ENCODE measurements at places on chromosomes 2 and 18.

- DNase-seq = no peak
Observed at GRCh38 chr18:41113885-41114482, 841.0 kb upstream of the PIK3C3 start.

DNA sequence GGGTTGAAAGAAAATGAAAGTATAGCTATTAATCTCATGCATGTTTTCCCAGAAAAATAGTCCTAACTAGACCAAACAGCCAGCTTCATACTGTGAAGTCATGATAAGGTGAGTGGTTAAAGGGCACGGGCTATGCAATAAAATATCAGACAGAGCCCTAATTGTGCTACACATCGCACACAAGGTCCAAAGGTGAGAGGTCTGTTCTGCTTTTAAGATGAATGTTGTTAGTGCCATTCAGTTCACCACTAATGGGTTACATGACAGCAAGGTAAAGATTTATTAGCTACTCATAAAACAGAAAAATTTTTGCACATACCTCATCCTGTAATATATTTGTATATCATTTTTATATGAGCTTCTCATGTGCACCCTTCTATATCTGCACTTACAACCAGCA lies 105.0 kb upstream of the STK17B start:
- no peak for DNase-seq

- no peak for DNase-seq
Observed at GRCh38 chr2:240237609-240238174, 97.2 kb upstream of the OTOS start.

- no peak for DNase-seq
Observed at GRCh38 chr2:209629597-209629996, 142.0 kb upstream of the UNC80 start.

DNA sequence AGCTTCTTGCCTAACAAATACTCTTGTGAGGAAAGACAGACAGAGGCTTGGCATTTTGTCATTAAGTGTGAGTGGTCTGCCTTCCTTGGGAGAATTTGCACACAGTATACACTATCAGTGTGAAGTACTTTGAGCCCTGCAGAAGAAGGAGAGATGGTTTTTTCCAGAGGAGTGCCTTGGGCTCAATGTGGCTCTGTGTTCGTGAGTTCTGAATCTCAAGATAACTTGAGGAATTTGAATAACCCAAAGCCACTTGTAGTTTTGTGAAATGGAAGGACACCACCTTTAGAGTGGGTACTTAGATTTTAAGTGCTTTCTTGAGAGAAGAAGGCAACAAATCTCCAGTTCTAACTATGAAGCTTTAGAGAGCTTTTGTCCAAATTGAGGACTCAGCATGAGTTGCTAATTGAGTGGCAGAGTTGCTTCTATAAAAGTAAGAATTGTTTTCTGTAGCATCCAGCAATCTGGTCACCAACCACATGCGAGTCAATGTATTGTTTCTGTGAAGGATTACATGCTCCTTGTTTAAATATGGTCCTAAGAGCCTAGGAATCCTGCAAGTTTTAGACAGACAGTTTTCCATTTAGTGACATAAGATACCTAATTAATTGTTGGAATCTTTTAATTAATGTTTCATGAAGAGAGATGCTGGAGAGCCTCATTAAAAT lies 68.3 kb downstream of the BABAM2 start:
- no peak for DNase-seq

DNA sequence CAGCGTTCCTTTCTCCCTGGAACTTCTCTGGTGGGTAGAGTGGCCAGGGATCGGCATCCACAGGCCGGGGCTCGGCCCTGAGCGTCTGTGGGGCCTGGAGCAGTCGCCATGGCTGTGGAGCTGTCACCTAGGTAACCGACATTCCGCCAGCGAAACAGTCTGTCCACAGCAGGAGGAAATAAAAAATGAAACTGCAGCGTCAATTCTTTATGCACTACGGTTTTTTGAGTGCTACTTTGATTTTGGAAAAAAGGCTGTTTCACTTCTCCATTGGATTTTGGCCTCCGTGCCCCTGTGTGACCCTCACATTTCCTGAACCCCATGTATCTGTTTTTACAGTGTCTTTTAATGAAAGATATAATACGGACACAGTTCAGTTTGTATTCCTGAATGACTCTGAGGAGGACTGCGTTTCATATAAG lies 163.4 kb downstream of the LDLRAD4 start:
- DNase-seq = peak; percentile 39

DNA sequence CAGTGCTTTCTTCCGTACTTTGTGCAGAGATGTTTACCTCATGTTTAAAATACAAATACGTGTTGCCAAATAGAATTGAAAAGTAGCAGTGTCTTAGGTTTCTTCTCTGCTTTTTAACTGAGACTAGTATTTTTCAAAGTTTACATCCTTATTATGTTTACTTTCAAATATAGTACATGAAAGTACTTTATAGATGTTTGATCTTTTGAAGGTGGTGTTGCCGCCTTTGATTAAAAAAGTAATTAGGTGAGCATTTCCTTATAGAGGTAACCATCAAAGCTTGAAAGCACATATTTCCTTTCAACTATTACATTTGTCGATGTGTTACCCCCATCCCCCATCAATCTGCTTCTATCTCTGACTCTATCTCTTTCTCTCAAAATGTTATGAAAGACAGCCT lies 87.0 kb downstream of the CERS6 start:
- no peak for DNase-seq

- DNase-seq = no peak
Observed at GRCh38 chr2:228689053-228689452, 507.6 kb upstream of the SPHKAP start.

DNA sequence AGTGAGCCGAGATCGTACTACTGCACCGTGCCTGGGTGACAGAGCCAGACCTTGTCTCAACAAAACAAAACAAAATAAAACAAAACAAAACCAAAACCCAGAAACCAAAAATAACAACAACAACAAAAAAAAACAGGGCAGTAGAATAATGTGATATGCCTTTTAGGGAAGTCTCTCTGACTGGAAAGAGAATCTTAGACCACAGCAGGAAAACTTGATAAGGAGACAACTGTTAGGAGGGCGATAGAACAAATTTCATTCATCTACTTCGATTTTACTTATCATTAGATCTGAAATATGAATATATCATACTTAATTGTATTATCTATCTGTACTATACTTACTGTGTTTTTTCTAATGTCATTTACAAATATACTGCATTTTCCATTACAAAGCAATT lies 109.0 kb upstream of the CNTNAP5 start:
- DNase-seq = no peak

GRCh38 chr2:215826838-215827441 lies 186.4 kb downstream of the MREG start:
- no peak for DNase-seq

GRCh38 chr18:60235164-60235563 lies 137.4 kb downstream of the MC4R start:
- no peak for DNase-seq

DNA sequence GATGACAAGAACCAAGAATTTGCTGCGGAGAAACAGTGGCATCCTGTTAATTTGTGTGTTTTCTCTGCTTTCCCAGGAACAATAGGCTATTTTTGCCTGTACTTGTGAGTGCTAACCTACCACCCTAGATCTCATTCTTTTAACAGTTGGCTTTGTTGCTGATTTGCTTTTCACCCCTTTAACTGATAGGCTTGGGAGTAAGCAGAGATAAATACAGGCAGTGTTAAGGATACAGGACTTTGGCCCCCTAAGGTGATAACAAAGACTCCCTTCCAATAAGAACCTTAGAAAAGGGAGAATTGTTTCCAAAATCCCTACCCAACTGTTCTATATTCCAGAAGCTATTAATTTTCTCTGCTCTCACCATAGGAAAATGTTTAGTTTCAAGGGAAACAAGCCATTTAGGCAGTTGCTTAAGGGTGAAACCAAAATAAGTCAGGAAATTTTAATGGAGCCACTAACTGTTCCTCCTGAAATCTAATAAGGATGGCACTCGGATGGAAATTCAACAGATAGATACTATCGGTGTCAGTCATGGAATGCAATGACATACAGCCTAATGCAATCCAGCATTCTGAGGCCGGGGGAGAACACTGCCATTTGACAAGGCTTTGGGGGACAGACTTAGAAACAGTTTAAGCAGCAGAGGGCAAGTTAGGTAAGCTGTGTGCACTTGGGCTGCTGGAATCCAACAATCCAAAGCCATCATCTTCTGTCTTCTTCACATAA lies 238.8 kb downstream of the RNF152 start:
- DNase-seq = no peak

DNA sequence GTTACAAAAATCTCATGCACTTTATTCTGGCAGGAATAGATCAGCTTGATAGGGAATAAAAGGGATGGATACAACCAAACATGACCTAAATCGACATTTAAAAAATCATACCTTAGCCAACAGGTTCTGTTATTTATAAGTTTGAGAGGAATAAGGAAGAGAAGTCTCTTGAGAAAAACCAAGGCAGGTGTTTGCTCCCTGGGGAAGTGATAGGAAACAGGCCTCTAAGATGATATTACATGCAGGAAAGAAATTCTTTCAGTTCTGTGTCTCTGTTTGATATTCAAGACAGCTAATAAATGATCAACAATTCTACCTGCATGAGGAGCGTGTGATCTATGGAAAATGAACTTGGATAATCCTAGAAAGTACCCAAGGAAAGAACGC lies 184.8 kb upstream of the ZEB2 start:
- no peak for DNase-seq

- DNase-seq = no peak
Observed at GRCh38 chr2:216830346-216830745, 29.5 kb downstream of the TNP1 start.

DNA sequence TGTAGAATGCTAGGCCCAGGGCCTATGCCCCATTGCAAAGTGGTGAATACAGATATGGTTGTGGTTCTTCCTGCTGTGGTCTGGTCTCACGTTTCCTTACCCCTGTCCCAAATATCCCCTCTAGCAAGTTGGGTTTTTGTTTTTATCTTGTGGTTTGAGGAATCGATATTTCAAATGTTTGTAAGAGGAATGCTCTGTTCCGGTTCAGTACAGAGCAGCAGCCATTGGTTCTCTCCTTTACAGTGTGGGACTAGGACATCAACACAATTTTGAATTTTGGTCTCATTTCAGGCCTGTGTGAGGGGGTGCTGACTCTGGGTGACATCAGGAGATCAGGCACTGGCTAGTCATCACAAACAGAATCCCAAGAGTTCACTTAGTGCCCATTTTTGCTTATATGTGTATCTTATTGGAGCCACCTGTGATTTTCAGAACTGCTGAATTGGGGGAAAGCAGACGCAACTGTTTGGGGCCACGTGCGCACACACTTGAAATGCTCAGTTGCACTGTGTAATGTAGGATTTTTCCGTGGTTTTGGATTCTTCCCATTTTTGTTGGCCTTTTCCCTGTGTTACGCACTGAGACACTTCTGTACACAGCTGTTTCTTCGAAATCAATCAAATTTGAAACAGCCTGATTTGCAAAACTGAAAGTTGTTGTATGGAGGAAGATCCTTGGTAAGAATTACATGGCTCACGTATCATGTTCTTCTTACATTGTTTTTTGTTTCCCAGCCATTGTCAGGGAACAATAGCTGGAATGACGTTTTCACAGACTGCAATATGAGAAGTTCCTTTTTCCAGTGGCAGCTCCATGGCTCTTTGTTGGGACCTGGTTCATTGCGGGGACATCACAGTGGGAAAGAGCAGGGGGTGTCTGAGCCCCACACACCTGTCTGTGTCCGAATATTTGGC lies 8.6 kb downstream of the SH3BP4 start:
- no peak for DNase-seq

- DNase-seq = no peak
Observed at GRCh38 chr2:203882551-203882950, 15.0 kb downstream of the CTLA4 start.

DNA sequence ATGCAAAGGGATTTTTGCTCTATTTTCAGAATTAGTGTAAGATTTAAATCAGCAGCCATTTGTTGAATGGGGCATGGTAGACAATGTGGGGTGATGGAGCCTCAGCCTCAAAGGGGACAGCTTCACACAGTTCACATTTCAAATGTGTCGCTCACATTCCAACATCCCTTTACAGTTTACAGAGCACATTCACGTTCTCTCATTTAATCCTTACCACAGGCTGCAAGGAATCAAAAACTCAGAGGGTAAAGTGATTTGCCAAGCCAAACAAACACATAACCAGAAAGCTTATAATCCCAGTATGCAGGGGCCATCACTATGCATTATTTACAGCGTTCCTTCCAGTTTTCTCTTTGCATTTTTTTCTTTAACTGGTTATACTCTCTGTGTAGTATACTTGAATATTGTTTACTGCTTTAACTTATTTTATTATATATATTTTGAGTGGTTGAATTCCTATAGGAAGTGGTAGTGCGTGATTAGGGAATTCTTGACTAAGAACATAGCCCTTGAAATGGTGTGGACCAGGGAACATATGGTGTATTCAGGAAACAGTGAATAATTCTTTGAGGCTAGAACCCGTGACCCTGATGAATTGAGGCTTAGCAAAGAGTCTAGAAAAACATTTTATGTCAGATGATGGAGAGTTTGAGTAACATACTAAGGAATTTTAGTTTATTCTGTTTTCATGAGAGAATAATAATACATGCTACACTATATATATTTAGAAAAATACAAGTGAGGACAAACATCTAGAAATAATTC lies 18.1 kb upstream of the TAF1B start:
- no peak for DNase-seq

DNA sequence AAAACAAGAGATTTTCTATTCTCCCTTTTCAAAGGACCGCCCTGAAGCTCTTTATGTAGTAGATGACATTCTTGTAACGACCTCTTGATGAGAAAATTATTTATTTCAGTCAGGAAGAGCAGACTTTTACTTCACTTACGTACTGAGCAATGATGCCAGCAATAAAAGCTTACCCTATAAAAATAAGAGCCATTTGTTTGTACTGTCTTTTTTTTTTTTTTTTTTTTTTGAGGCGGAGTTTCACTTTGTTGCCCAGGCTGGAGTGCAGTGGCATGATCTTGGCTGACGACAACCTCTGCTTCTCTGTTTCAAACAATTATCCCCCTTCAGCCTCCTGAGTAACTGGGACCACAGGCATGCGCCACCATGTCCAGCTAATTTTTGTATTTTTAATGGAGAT lies 39.2 kb downstream of the CRIM1 start:
- DNase-seq = no peak

DNA sequence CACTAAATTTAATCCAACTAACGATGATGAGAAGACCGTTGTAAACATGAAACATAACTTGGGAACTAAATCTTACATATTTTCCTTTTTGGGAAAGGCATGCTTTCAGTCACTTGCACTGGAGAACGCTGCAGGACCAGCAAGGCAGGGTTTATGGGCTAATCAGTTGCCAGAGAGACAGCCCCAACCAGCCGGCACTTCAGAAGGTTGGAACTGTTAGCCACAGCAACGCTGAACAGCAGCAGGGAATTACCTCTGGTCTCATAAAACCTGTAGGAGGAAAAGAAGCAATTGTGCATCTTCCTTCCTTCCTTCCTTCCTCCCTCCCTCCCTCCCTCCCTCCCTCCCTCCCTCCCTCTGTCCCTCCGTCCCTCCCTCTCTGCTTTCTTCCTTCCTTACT lies 33.9 kb upstream of the SIX2 start:
- no peak for DNase-seq

GRCh38 chr2:10494351-10495066 lies 46.4 kb upstream of the ODC1 start:
- DNase-seq = no peak

GRCh38 chr2:129061069-129061768 lies 742.6 kb upstream of the HS6ST1 start:
- no peak for DNase-seq
